Activated naive CD4-positive, alpha-beta T cell treated with anti-CD3 and anti-CD28 coated beads, Interleukin-2, amount 50 U/mL, for 72 hours (primary cell): ENCODE measurements at places on chromosomes 1 and 21.

DNA sequence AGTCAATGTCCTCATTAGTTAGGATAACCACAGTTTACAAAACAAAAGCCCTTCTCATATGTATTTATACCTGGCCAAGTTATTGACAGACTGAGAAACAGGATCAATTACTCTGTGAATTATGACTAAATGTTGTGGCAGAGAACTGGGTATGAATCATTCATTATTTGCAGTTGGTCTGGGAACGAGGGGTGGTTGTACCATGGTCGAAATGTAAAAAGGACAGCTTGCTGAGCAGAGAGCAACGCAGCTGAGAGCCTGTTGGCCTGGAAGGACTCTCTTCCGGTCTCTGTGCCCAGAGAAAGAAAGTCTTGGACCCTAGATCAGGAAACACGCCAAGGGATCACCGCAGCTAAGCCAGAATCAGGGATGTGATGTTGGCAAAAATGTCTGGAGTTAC, 169.6 kb downstream of the DISC1 start:
- DNase-seq, result no peak

GRCh38 chr1:36365381-36365780, 20.3 kb downstream of the STK40 start:
- no peak for DNase-seq

DNA sequence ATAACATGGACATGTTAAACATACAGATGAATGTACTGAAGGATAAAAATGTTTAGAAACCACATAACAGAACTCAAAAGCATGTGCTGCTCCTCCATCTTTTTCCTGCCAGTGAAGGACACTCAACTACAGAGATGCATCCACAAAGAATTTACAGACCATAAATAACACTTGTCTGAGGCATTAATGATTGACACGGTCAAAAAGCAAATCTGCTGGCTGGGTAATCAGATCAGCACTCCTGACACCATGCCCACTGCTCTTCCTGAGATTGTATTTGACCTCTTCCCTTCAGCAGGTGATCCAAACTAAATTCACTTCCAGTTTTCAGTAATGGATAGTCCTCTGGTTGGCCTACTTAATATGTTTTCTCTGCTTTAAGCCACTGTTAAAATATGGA, 6.6 kb downstream of the CREG1 start:
- DNase-seq, result no peak

DNA sequence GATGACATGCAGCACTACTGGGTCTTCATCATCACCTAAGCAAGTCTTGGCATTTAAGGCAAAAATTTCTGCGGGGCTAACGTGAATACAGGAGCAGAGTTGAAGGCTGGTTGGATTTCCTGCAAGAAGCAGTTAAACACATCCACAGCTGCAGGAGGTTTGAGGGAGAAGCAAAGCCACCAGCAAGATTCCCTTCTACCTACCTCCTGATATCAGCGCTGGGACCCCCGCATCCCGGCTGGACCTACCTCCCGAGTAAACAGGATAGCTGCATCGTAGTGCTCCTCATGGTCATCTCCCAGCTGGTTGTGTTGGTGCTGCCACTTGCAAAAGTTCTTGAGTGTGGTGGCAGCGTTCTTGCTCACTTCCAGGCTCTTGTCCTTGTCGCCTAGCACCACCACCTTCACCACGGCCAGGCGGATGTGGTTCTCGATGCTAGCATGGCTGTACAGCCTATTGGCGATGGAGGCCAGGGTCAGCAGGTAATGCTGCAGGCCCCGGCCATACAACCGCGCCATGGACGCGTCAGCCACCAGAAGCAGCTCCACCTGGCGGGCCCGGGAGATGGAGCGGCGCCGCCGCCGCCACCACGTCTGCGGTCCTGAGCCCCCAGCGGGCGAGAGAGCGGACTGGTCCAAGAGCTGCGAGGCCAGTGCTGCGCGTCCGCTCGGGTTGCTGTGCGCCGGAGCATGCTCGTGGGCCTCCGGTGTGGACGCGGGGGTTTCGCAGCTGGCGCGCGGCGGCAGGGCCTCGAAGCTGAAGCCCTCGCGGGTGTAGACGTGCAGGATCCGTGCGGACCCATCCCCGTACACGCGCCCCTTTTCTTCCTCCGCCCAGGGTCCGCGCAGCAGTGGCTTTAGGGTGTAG, 1.6 kb downstream of the ADAMTS5 start:
- DNase-seq, result no peak

GRCh38 chr1:23910553-23911246, 2.5 kb downstream of the CNR2 start:
- DNase-seq, result no peak

DNA sequence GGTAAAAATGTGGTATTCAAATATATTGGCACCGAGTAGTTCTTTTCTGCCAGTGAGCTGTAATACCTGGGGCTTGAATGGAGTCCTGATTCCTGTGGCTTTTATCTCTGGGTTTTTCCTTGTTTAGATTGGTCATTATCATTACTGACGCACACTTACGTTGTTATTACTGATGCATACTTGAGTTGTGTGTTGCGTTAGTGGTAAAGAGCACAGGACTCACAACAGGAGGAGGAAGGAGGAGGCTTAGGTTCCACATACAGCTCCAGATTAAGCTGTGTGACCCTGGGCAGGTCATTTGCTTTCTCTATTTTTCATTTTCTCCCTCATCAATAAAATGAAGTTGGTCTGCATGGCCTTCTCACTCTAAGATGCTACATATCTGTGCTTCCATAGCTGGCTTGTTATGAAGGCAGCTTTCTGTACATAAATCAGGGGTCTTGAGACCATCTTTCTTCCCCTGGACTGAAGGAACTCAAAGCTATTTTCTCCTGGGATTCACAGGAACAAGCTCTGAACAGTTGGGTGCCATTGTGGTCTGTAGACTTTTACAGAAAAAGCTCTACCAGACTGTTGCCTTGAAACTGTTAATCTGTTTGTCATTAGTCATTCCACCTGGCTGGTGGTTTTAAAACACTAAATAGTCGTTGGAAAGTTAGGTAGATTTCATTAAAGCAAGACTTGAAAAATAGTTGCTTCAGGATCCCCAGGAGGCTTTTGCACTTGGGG, 5.6 kb downstream of the ARID1A start:
- no peak for DNase-seq

- no peak for DNase-seq
Observed at GRCh38 chr1:235468970-235469369, 35.3 kb downstream of the B3GALNT2 start.

DNA sequence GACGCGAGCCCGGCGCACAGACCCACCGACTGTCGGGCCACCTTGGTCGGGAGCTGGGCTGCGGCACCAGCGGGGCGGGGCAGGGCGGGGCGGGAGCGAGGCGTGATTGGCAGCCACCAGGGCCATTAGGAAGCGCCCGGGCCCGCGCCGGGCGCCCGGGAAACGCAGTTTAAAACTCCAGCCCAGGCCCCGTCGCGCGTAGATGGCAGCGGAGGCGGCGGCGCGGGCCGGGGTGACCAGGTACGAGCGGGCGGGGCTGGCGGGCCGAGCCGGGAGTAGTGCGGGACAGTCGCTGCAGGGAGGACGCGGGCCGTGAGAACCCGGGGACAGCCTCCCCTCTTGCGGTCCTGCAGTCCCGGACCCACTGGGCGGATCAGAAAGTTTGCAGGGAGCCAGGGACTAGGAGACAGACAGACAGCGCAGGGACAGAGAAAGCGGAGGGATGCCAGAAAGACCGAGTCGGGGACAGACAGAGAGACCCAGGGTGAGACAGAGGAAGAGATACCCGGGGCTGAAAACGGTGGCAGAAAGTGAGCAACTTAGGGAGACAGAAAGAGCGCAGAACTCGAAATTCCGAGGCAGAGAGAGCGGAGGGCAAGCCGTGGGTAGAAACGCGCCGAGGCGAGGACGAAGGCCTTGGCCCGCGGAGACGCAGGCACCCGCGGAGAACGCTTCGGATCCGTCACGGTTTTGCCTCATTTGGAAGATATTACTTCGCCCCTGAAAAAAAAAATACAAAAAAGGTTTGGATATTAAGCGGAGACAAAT, at the start of gene DMBX1:
Gene DMBX1 (plus strand): TSS at position 199 of the 768 bp plus-strand sequence. CDS start 17,175 bp downstream, outside the sequence.
- DNase-seq, result no peak

DNA sequence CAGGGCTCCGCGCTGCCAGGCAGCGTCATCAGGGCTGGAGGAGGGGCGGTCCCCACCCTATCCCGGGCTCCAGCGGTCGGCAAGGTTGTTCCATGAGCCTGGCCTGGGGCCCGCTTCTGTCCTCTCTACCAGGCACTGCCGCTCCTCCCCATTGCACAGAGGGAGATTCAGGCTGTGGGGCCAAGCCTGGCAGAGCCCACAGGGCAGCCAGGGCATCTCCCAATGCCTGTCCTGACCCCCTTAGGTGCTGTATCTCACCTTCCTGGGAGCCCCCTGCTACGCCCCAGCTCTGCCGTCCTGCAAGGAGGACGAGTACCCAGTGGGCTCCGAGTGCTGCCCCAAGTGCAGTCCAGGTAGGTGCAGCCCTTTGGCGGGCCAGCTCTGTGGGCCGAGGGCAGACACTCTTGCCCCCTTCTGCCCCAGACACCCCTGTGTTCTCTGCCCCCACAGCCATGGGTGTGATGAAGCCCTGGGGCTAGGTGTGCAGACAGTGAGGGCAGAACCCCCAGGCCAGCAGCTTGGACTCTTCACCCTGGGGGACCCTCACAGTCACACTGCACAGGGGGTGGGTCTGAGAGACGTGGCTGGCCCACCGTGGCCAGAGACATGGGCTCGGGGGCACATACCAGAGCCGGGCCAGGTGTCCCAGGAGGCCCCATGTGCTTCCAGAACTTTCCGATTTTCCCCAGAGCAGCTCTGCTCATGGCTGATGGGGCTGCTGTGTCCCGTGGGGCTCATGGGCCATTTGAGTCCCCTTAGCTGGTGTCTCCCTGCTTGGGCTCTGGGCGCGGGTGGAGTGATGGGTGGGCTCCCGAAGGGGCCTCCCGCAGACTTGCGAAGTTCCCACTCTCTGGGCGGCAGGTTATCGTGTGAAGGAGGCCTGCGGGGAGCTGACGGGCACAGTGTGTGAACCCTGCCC, 1.6 kb downstream of the TNFRSF14 start:
- DNase-seq, result no peak

GRCh38 chr1:12678820-12679219, 34.9 kb downstream of the AADACL4 start:
- DNase-seq, result no peak

DNA sequence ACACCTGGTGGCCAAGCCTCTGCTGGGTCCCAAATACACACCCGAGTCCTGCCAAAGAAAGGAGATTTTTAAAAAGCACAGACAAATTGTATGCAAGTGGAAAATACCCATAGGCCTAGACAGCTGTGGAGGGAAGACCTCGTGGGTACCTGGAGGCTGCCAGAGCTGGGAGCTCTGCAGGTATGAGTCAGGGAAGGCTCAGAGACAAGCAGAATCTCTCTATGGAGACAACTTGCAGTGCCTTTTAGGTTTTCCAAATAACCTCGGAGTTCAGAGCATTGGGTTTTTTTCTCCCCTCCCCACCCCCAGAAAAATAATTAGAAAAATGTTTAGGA, 127.7 kb downstream of the EDEM3 start:
- DNase-seq, result no peak

DNA sequence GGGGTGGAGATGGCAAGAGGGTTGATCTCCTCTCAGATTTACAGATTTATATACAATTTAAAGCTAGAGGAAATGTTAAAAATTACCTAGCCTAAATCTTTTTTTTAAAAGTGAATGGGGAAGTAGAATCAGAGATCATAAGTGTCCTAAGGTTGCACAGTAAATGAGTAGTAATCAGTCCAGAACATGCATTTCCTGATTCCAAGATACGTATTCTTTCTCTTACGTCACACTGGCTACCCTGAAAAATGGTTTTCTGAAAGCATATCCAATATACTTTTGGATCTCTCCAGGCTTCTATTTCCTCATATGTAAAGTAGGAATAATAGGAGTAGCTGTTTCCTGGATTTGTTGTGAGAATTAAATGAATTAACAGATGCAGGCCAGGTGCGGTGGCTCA, 11.7 kb downstream of the GADD45A start:
- no peak for DNase-seq

DNA sequence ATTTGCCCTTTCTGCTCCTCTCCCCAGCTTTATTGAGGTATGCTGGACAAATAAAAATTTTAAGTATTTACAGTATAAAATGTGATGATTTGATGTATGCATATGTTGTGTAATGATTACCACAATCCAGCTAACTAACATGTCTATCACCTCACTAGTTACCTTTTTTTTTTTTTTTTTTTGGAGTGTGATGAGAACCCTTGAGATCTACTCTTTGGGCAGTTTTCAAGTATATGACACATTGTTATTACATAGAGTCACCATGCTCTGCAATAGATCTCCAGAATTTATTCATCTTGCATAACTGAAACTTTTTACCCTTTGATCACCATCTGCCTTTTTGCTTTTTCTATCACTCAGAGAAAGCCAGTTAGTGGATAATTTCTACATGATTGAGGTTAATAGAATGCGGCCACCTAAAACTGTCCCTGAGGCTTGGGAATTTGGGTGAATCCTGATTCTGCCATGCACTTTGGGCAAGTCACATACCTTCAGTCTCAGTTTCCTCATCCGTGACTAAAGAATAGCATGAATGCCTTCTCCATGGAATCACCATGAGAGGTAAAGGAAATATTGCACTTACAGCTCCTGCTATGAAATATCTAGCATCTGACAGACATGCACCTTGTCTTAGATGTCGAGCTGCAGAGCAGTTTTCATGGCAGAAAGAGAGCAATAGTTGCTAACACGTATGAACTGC, 295.2 kb downstream of the DISC1 start:
- no peak for DNase-seq

DNA sequence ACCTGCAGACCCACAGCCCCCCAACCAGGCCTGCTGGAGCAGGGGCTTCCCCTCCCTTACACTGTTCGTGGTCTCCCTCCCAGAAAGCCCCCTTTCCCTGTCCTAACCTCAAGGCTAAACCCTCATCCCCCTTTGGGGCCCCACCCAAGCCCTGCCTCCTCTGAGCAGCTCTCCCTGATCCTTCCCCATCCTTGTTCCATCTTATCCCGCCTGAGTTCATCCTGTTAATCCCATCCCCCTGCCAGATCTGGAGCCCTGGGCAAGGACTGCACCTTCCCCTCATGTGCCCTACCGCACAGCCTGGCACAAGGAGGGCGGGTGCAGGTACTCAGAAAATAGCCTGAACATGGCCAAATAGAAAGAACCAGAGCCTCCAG, 6.9 kb upstream of the TNNT2 start:
- DNase-seq, result no peak

- no peak for DNase-seq
Observed at GRCh38 chr21:44618504-44618903, 6.6 kb downstream of the KRTAP10-8 start.

GRCh38 chr1:151056149-151056548, 3.3 kb downstream of the CDC42SE1 start:
- DNase-seq, result no peak

GRCh38 chr1:239812580-239812979, 279.1 kb upstream of the FMN2 start:
- DNase-seq, result no peak

GRCh38 chr1:245652660-245653427, 498.1 kb downstream of the KIF26B start:
- DNase-seq, result no peak

GRCh38 chr1:23816906-23817305, 8.3 kb downstream of the HMGCL start:
- no peak for DNase-seq
